ENCODE measurements at places on chromosomes 5 and 9.

DNA sequence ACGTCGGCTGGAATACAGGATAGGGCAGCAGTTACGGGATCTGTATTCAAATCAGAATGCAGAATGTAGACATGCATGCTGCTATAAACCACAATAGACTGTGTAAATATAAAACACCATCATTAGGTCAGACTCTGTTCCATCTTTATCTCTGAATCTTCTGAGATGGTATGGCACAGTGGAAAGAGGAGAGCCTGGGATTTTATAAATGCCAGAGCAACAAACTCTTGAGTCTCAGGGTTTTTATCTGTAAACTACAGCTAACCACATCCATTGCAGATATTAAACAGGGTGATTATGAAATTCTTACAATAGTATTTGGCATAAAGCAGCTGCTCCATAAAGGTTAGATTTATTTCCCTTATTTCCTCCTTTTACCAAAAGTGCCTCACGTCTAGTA lies 108.7 kb downstream of the ZDHHC21 start:
- DNase-seq: no peak

DNA sequence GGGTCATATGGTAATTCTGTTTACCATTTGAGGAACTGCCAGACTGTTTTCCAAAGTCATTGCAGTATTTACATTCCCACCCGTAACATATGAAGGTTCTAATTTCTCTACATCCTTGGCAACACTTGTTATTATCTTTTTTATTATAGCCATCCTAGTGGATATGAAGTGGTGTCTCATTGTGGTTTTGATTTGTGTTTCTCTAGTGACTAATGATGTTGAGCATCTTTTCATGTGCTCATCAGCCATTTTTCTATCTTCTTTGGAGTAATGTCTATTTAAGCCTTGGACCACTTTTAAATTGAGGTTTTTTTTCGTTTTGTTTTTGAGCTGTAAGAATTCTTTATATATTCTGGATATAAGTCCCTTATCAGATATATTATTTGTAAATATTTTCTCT lies 132.8 kb upstream of the RUSC2 start:
- DNase-seq: no peak

- no peak for DNase-seq
Observed at GRCh38 chr5:160921423-160922285, 69.6 kb upstream of the ATP10B start.

- DNase-seq: no peak
Observed at GRCh38 chr5:127919006-127919796, 164.4 kb upstream of the SLC12A2 start.

DNA sequence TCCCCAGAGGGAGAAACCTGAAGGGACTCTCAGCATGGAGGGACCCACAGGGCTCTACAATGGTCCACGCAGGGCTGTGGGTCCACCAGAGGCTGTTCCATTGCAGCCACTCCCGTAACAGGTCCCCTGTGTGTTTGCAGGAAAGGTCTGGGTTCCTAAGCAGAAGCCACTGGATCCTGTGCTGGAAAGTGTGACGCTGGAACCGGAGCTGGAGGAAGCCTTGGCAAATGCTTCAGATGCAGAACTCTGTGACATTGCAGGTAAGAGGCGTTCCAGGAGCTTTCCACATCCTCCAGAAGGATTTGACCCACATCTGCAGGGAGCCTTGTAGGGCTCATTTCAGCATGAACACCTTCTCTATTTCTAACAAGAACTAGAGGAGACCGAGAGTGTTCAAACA lies 51.7 kb downstream of the TMOD1 start:
- DNase-seq: no peak

- no peak for DNase-seq
Observed at GRCh38 chr5:65137631-65138030, 344.1 kb downstream of the ADAMTS6 start.

- no peak for DNase-seq
Observed at GRCh38 chr5:143329843-143330242, 73.6 kb downstream of the NR3C1 start.

DNA sequence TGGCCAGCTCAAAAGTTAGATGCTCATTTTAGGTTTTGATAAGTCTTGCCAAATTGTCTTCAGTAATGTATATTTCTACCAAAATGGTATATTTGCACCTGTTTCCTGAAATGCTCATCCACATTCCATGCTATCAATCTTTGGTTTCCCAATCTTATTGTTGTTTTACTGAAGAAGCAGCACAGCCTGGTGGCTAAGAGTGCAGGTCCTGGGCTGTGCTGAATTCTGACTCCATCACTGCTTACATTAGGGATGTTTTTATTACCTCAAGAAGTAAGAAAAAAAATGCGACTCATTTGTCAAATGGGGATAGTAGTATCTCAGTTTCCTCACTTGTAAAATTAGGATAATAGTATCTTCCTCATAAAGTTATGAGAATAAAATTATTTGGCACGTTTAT lies 13.6 kb upstream of the S100Z start:
- DNase-seq: no peak

DNA sequence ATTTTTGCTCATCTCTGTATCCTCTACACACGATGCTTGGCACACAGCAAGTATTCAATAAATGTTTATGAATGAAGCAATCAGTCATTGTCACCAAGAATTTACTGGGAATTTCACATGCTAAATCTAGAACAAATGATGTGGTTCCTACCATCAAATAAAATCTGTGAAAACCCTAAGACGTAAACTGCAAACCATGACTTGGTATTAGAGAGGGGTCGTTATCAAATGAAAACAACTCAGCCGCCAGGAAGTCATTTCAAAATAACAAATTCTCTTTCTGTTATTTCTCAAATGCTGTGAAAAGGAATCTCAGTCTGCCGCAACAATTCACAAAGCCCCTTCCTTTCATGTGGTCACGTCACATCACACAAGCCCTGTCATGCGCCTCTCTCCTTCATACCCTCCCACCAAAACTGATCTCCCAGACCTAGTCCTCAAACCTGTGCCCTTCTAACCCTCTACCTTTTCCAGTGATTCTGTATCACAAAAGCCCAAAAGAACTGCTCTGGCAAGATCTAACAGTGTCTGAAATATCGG lies 173.6 kb downstream of the DEPDC1B start:
- no peak for DNase-seq

DNA sequence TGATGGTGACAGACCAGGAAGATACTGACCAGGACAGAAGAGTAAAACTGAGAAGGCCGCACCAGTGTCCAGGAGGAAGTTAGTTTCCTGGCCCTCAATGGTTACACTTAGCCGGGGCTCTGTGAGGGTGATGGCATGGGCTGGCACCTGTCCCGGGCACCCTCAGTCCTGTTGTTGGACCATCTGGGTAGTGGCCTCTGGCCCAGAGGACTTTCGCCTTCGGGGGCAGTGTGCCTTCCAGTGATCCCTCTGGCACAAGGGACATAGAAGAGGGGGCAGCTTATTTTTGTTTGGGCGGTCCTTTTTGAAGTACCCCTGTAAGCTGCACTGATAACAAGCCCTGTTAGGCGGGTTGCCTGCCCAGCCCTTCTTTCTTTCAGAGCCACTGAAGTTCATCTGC lies 1108.6 kb downstream of the TAF11L14 start:
- DNase-seq: no peak

- DNase-seq: no peak
Observed at GRCh38 chr5:144583541-144584449, 413.1 kb downstream of the KCTD16 start.

GRCh38 chr5:73122875-73123810 lies 2.8 kb downstream of the TMEM171 start:
- no peak for DNase-seq

DNA sequence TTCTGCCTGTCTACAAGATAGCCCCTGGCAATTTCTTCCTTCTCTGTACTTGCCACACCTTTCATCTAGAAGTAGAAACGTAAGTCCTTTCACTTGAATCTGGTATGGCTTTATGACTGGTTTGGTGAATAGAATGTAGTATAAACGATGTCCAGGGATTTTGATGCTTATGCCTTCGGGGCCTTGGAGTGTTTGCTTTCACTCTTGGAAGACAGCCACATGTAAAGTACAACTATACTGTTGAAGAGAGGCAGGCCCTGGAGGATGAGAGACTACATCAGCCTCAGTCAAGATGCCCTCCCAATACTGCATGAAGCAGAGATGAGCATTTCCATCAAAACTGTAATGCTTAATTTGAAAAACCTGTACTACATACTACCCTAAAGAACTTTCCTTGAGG lies 553.8 kb upstream of the C9orf72 start:
- no peak for DNase-seq

- no peak for DNase-seq
Observed at GRCh38 chr5:157506981-157507780, 47.2 kb downstream of the NIPAL4 start.

- no peak for DNase-seq
Observed at GRCh38 chr9:3660936-3661335, 135.1 kb upstream of the RFX3 start.

- no peak for DNase-seq
Observed at GRCh38 chr9:111917980-111918379, 21.4 kb downstream of the UGCG start.

DNA sequence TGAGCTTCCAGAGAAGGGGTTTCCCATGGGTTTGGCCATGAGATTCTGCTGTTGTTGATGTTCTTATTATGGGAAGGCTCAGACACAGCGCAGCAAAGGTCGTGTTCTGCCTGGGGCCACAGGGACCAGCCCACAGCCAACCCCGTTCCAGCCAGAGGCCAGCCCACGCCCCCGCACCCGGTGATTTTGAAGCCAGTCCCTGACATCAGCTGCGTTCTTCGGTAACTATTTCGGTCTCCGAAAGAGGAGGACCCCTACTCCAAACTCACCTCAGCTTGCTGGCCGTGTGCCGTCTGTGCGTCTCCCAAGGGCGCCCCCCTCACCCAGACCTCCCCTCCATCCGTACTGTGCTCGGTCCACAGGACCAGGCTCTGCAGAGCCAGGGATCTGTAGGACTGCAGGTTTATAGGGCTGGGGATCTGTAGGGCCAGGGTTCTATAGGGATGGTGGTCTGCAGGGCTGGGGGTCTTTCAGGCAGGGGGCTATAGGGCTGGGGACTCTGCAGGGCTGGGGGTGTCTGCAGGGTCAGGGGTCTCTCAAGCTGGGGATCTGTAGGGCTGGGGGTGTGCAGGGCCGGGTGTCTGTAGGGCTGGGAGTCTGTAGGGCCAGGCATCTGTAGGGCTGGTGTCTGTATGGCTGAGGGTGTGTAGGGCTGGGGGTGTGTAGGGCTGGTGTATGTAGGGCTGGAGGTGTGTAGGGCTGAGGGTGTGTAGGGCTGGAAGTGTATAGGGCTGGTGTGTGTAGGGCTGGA lies 11.8 kb downstream of the COL5A1 start:
- DNase-seq: no peak

Measured in activated naive CD4-positive, alpha-beta T cell treated with anti-CD3 and anti-CD28 coated beads, Interleukin-2, amount 50 U/mL, for 16 hours (primary cell).